Cardiac septum (tissue), 1 donor: ENCODE measurements at places on chromosomes 5 and 9. TPM values are rescaled to one million over a fixed set of nuclear protein-coding genes. Genes with fewer than 3 reads are reported as not detected.
A peak's percentile ranks its signal among the peaks of the same experiment; 100 is the strongest.

The GRIA1 gene
- 0.30 TPM for total RNA-seq

The FAM153A gene
- 9.3 TPM for total RNA-seq

The GFI1B gene
- not detected for total RNA-seq

The CCDC192 gene
- total RNA-seq: not detected

The EPB41L4A gene
- total RNA-seq: 18.0 TPM

DNA sequence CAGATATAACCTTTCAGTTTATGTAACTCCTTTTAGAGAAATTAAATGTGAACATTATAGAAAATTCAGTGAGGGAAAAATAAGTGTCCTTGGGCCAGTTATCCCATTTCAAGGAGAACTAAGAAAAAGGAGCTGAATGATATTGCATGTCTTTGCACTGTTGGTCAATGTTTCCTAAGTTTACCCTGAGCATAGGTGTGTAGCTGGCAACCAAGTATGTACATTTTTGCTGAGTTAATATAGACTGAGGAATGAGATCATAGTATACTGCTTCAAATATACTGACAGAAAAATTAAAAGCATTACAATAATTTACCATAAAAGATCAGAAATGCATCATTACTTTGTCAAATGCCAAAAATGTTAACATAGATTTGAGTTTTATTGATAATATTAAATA is 2128.7 kb upstream of the C9orf72 start:
- DNase-seq: no peak

- DNase-seq: no peak
Observed at GRCh38 chr9:95463148-95464060, 53.4 kb downstream of the PTCH1 start.

The EPB41L4B gene
- total RNA-seq: 1.5 TPM

The BTNL8 gene
- total RNA-seq: 0.43 TPM

The IFNB1 gene
- not detected for total RNA-seq

DNA sequence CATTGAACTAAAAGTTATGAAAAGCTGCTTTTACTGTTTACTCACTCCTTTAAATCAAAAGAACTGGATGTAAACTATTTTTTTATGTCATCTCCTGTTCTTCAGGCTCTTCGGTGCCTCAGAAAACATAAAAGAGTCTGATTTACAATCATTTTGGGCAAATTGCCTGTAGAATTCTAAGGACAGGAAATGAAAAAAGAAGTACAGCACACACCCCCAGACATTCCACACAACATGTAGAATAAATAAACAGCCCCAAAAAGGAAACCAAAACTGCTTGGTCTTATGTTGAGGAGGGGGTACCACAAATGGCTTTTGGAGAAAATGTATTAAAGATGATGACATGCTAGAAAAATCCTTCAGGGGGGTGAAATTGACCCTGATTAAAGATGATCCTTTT is 57.2 kb downstream of the ITGA1 start:
- DNase-seq: no peak

- no peak for DNase-seq
Observed at GRCh38 chr5:179858241-179858585, 404 bp downstream of the MRNIP start.

- DNase-seq: no peak
Observed at GRCh38 chr5:172064766-172065165, 58.3 kb upstream of the FBXW11 start.

GRCh38 chr5:93902288-93902687 is 160.9 kb upstream of the POU5F2 start:
- no peak for DNase-seq

DNA sequence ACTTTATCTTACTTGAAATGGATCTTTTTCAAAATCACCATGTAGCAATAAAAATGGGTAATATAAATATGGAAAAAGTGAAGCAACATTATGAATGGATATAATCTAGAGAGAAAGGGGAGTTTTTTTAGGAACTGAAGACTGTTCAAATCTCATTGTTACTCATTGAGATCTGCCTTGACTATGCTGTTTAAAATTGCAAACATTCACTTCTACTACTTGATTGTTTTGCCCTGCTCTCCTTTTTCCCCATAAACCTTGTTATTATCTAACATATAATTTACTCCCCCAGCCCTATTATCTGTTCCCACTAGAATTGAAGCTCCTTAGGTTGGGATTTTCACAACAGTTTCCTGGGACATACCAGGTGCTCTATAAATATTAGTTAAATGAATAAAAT is 22.0 kb downstream of the PAM start:
- DNase-seq: no peak

- no peak for DNase-seq
Observed at GRCh38 chr5:58294598-58295305, 165.1 kb downstream of the PLK2 start.

GRCh38 chr5:34474573-34475021 is 181.5 kb upstream of the RAI14 start:
- no peak for DNase-seq

The CD180 gene
- 0.48 TPM for total RNA-seq

The NUTM2F gene
- not detected for total RNA-seq

GRCh38 chr5:53321721-53322120 is 158.7 kb upstream of the FST start:
- no peak for DNase-seq

- no peak for DNase-seq
Observed at GRCh38 chr5:14925326-14925725, 53.7 kb upstream of the ANKH start.

DNA sequence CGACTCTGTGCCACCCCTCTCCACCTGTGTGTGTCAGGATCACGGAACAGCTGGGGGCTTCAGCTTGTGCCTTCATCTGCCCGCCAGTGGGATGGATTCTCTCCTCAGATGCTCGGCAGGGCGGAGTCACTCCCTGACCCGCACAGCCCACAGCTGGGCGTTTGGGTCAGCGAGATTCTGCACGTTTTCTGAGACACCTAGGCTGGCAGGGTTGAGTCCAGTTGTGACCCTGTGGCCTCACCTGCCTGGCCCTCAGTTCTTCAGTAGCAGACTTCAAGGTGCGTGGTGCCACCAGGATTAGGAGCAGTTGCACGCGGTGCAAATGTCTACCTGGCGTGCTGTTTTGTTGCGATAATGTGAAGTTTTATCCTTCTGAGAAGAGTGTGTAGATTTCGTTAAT is 5.0 kb downstream of the NDUFS6 start:
- no peak for DNase-seq

DNA sequence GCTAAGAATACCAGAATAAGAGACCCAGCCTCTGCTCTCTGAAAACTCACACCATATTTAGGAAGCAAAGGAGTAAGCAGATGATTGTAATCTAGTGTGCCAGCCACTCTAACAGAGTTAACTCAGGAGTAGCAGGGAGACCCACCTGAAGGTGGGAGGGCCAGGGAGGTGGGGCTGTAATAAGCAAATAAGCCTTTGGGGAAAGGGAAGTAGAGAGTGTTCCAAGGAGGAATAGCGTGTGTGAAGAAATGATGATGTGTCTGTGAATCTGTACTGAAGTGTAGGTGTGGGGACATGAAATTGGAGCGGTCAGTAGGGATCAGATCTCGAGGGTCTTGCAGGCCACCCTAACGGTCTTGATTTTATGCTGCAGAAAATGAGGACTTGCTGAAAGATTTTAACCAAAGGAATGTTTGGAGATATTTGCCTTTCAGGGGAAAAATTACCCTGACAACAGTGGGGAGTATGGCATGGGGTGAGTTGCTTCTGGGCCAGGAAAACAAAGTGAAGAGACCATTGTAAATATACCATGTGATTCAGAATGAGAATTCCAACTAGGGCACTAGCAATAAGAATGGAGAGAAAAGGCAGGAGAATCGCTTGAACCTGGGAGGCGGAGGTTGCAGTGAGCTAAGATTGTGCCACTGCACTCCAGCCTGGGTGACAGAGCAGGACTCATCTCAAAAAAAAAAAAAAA is 44.1 kb upstream of the FSD1L start:
- DNase-seq: no peak

- DNase-seq: no peak
Observed at GRCh38 chr9:69357821-69358220, 32.8 kb downstream of the ENTREP1 start.

- DNase-seq: no peak
Observed at GRCh38 chr9:113158446-113158845, 7.6 kb downstream of the SLC31A2 start.

The CCDC187 gene
- 0.03 TPM for total RNA-seq

- no peak for DNase-seq
Observed at GRCh38 chr9:97802276-97802675, 50.8 kb upstream of the FOXE1 start.

GRCh38 chr5:6349387-6349786 is 29.0 kb downstream of the MED10 start:
- DNase-seq: no peak

GRCh38 chr5:131022811-131023497 is 142.1 kb downstream of the HINT1 start:
- no peak for DNase-seq

The CDKN2B-AS1 gene
- total RNA-seq: not detected

DNA sequence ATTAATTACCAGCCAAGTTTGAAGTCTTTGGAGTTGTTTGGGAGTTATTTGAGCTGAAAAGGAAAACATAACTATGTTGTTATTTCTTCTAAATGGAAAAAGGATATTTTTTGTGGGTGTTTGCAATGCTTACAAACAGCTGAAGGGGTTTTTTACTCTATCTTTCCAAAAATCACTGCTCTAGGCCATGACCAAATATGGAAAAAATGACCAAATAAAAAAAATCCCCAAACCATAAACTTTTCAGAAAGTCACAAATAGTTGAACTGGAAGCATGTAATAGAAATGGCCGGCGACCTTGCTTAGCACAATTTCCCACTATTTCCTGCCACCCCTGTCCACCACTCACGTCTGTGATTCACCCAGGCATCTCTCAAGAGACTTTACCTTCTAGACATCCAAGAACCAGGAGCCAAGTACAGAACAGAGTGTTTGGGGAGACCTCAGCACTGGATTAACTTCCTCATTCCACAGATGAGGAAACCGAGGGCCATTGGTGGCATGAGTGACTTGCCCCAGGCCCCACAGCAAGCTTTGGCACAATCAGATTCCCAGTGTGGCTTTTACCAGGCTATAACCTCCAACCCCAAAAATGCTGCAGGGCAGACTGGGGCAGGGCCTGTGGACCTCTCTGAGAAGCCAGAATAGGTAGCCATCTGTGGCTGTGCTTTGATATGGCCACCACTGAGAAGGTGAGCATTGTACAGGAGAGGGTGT is 84.5 kb downstream of the NRG2 start:
- DNase-seq: no peak

The P4HA2 gene
- 50.5 TPM for total RNA-seq

DNA sequence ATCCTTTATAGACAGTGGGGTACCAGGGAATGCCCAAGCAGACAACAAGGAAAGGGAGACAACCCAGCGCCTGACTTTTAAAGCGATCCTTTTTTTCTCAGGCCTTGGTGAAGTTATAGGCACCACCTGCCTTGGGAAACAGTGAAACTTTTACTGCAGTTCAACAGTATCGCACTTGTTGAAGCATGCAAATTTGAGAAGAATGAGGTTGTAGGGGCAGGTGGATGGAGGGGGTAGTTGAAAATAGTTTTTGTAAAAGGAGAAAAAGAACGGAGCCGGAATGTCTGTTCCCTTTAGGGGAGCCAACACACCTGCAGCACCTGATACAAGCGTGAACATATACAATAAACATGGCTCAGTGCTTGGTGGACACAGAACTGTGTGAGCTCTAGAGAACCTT is 190.2 kb upstream of the NR3C1 start:
- no peak for DNase-seq

The SPATA31D4 gene
- total RNA-seq: not detected

DNA sequence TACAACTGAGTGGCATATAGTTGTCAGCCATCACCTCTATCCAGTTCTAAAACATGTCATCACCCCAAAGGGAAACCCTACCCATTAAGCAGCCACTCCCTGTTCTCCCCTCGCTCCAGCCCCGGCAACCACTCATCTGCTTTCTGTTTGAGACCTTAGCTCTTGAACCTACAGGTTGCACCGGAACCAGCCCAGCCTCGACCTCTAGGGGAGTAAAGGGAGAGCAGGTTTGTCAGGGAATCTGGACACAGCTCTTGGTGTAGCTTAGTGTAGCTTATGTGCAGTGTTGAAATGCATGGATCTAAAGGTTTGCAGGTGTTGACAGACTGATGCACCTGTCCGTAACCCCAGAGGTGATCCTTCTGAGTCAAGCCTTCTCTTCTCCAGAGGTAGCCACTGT is 30.0 kb downstream of the NEURL1B start:
- DNase-seq: no peak

- no peak for DNase-seq
Observed at GRCh38 chr9:87516222-87516925, 18.7 kb downstream of the DAPK1 start.

The S100Z gene
- total RNA-seq: not detected

The CDC23 gene
- total RNA-seq: 17.9 TPM

The STOML2 gene
- 95.2 TPM for total RNA-seq

- peak; percentile 44 for DNase-seq
Observed at GRCh38 chr9:126147936-126148870, 178.4 kb upstream of the MVB12B start.

The C5orf52 gene
- not detected for total RNA-seq

DNA sequence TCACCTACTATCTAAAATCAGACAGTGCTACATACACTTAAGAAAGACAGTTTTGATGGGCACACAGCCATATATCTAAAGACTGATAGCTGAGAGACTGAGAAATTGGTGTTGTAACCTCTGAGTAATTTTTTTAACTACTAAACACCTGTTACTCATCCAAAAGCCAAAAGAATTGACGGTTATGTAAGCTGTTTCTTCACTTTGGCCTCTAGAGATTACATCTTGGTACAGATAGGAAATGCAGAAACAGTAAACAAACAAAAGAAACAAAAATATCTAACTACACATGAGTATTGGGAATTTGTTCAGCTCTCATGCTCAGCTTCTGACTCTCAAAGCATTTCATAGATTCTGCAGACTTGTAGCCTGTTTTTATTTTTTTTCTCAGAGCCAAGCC is 152.1 kb upstream of the GAS1 start:
- DNase-seq: no peak

The NME5 gene
- 2.0 TPM for total RNA-seq

GRCh38 chr9:127077644-127077946 is 44.8 kb downstream of the ANGPTL2 start:
- DNase-seq: no peak

GRCh38 chr9:127334725-127335124 is 62.2 kb upstream of the SLC2A8 start:
- no peak for DNase-seq

- no peak for DNase-seq
Observed at GRCh38 chr9:125759764-125760129, 12.6 kb downstream of the PBX3 start.

GRCh38 chr5:19058216-19058615 is 929.8 kb downstream of the CDH18 start:
- DNase-seq: no peak

The CDH6 gene
- total RNA-seq: 4.0 TPM

GRCh38 chr5:74105126-74105780 is 479.3 kb downstream of the ARHGEF28 start:
- DNase-seq: no peak

The SNX2 gene
- total RNA-seq: 28.8 TPM
